ENCODE measurements at places on chromosomes 13 and 19. TPM values are rescaled to one million over a fixed set of nuclear protein-coding genes. Genes with fewer than 3 reads are reported as not detected.

- DNase-seq = no peak
- H3K4me1 ChIP-seq = no peaks in the 10 kb centered on the region
- H3K4me3 ChIP-seq = no peak overlapping the region
- no peaks in the 10 kb centered on the region for H3K27me3 ChIP-seq
These were observed 691.9 kb upstream of the SLITRK6 start for GRCh38 chr13:86491121-86491520.

GRCh38 chr13:62933809-62934208 lies 1518.2 kb upstream of the PCDH20 start:
- H3K4me3 ChIP-seq = no peak overlapping the region
- no peak for DNase-seq
- H3K27me3 ChIP-seq = no peaks in the 10 kb centered on the region

Gene UNC13A
- total RNA-seq = 0.08 TPM

Gene KLHL26
- 14.6 TPM for total RNA-seq

All from GM12878 (cell line).